ENCODE measurements at places on chromosomes 11 and 22.

DNA sequence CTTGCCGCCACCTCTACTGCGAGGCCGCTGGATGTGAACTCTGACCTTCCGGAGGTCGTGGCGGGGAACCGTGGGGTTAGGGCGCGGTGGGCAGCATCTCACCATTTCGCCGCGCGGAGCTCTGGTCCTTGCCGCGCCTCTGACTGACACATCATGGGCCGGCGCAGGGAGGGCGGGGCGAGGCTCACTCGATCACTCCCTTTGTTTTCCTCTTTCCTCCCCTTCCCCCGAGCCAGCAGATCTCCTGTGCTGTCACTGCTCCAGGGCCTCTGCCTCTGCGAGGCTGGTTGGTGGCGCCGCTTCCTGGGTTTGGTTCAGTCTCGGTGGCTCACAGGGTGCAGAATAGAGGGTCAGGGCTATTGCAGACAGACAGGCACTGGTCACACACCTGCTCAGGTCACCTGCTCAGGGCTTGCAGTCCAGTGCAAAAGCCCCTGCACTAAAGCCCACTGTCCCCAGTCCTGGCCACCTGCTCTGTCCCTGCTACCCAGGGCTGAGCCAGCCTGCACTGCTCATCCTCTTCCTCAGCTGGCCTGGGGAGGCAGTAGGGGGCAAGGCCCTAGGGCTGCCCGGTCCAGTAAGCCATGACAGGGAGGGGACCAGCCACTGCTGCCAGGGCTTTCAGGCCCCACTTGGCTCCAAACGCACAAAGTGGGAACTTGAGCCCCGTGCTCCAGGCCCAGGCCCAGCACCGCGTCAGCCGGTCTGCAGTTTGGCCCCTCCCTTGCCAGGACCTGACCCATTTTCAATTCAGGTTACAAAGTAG lies 36.2 kb downstream of the PISD start:
- no peak for DNase-seq

DNA sequence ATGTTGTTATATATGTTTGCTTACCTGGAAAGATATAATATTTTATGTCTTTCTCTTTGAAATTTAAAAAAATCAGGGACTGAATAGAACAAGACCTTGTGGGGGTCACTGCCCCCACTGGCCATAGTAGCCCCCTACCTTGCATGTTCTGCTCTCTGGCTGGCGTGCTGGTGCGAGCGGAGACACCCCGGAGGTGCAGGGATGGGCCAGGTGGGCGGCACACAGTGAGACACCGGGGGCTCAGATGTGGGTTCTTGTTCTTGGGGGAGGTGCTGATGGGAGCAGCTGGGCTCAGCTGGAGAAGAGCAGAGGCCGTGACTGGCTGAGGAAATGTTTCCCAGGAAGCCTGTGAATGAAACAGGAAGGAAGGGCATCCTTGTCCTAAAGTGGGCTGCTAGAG lies 20.2 kb downstream of the GAB4 start:
- DNase-seq: no peak

- no peak for DNase-seq
These were observed 65.5 kb downstream of the BCR start for GRCh38 chr22:23245799-23246136.

DNA sequence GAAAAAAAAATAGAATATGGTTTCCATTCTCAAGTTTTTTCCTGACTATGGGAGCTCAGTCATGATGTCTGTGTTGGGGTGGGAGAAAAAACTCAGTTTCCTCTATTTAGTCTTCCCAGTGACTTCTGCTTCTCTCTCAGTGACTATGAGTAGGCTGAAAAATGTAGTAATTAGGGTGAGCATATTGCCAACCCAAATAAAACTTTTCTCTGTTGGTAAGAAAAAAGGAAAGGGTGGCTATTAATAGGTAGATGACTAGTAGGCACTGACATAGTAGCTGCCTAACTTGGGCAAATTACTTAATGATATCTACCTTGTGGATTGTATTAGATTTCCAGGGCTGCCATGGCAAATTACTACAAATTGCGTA lies 34.2 kb upstream of the BIRC3 start:
- DNase-seq: no peak

GRCh38 chr11:86760577-86760976 lies 39.8 kb upstream of the PRSS23 start:
- no peak for DNase-seq

- no peak for DNase-seq
These were observed 121.5 kb upstream of the LUZP2 start for GRCh38 chr11:24375351-24375750.

DNA sequence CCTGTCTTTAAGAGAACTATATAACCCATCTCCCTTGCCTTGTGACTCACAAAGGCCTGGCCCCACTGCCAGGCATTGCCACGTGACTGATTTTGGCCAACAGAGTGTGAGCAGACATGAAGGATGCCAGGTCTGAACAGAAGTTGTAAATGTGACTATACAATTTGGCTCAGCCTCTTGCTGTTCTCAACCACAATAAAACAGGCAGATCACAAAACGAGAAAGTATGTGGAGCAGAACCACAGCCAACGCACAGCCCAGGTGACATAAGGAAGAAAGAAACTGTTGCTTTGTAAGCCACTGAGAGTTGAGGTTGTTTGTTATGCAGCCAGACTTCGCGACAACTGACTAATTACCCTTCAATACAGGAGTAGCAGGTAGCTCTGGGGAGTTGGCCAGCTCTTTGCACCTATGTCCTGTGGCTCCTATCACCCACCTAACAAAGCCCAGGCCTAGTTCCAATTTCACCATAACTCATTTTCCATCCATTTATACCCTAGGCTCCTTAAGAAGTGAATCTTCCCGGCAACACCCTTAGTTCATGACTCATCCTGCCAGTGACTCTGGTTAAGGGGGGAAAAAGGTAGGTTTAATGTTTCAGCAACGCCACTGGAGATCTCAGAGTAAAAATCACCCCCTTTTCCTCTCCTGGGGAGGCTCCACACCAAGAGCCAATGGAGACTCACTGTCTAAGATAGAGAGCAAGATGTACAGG lies 53.7 kb downstream of the GALNT18 start:
- DNase-seq: no peak

DNA sequence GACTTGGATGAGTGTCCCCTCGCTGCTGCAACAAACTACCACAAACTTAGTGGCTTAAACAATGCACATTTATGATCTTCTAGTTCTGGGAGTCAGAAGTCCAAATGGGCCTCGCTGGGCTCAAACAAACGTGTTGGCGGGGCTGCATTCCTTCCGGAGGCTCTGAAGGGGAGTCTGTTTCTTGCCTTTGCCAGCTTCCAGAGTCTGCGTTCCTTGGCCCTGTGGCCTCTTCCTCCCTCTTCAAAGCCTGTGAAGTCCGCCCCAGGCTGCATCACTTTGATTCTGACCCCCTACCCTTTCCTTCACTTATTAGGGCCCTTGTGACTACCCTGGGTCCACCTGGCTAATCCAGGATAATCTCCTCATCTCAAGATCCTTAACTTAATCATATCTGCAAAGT lies 80.3 kb upstream of the NECTIN1 start:
- DNase-seq: no peak

GRCh38 chr11:111454561-111455192 lies 57.5 kb downstream of the BTG4 start:
- DNase-seq: peak; percentile 31

GRCh38 chr11:129849447-129850130 lies 33.9 kb downstream of the TMEM45B start:
- DNase-seq: no peak

DNA sequence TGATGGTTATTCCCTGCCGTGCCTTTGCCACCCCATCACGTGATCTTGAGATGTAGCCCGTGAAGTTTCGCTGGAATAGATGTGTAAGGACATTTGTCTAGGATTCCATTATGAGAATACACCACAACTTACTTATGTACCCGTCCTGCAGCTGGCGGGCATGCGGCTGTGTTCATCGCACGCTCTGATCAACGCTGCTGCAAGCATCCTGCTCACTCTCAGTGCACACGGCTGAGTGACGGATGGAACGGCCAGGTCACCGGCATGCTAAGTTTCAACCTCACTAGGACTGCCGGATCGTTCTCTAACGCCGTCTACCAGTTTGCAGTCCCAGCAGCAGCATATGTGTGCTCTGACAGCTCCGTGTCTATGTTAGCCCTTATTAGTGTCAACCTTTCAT lies 44.6 kb downstream of the APOL1 start:
- DNase-seq: no peak

GRCh38 chr22:38136607-38137006 lies 26.1 kb upstream of the BAIAP2L2 start:
- DNase-seq: no peak

GRCh38 chr22:21791635-21792625 lies 56.3 kb upstream of the YPEL1 start:
- no peak for DNase-seq

Data from CD4-positive, alpha-beta T cell (primary cell).